ENCODE measurements at places on chromosomes 2 and 18.

DNA sequence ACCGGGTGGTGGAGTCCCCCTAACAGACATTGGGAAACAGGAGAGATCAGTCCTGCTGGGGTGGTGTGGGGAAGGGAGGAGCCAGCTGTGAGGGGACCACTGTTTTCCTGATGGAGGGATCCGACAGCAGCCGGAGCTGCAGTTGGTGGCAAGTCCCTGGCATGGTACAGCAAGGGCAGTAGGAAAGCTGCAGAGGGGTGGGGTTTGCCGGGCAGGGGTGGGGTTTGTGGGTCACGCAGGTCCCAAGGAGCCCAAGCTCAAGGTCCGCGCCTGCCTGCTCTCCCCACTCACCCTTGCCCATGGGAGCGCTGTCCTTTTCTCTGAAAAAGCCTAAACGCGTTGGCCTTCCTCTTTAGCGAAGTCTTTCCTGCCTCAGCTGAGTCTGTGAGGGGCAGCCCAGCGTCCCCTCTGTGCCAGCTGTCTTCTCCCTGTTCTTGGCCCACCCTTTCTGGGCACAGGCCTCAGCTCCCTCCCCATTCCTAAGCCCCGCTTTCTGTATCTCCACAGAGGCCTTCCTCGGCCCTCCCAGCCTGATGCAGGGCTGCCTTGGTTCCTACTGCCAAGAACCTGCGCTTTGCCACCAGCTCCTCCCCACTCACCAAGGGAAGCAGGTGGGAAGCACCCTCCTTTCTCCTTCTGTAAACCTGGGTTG is 29.3 kb upstream of the INHBB start:
- no peak for DNase-seq

DNA sequence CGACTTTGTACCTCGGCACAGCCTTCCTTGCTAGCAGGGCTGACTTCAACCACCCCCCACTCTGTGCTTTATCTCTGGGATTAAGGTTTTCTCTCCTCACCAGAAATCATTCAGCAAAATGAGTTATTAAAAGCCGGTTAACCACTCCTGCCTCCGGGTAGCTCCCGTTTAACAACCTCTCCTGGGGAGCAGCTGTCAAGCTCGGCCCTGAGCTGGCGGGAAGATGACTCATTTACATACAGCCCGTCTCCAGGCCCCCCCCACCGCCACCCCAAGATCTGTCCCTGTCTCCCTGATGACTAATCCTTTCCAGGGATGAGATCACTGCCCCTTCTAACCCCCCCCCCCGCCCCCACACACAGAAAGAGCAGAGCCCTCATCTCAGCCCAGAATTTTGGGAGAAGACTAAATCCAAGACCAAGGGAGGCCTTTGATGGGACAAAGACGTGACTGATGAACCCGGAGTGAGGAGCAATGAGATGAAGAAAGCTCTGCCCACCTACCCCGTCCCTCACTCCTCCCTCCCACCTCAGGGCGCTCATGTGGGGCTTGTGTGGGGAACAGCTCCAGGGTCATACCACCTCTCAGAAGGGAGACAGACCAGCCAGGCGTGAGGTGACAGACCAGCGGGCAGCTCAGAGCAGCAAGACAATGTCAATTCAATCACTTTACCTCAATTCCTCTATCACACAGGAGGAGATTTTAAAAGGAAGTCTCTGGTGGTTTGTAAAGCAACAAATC is 131.4 kb downstream of the MSH2 start:
- DNase-seq, result no peak

- DNase-seq, result no peak
Measured at GRCh38 chr2:199105826-199106225, 351.9 kb downstream of the SATB2 start.

DNA sequence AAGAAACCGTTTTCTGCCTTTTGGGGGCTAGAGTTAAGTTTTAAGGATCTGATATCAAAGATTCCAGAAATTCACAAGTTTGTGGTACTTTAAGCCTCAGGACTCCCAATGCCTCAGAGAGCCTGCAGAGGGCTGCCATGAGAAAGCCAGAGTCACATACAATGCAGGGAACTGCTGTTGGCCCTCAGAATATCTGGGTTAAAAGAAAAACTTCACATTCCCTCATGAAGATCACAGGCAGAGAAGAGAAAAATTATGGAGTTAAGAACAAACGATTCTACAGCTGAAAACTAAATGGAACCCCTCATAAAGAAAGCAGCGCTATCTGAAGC is 39.5 kb downstream of the HDAC4 start:
- no peak for DNase-seq
